Frontal cortex (tissue), 4 donors: ENCODE measurements at places on chromosomes 1 and 21. TPM values are rescaled to one million over a fixed set of nuclear protein-coding genes. Genes with fewer than 3 reads are reported as not detected.

DNA sequence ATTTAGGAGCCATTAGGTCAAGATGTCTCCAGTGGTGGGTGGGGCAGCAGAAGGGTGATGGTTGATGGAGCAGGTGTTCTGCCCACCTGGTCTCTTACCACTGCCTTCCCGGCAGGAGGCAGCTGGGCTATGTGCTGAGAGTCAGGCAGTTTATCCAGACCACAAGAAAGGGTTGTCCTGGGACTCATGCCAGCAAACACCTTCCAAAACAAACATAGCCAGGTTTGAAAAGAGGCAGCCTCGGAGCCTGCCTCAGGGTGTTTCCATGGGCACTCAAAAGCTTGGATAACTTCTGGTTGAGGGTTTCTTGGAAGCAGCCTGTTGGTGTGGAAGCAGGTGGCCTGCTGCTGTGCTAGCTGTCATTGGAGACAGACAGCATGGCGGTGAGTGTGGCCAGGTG lies 187.2 kb downstream of the PCP4 start:
- no peak for DNase-seq

GRCh38 chr1:204255966-204256365 lies 42.2 kb upstream of the GOLT1A start:
- no peak for DNase-seq

DNA sequence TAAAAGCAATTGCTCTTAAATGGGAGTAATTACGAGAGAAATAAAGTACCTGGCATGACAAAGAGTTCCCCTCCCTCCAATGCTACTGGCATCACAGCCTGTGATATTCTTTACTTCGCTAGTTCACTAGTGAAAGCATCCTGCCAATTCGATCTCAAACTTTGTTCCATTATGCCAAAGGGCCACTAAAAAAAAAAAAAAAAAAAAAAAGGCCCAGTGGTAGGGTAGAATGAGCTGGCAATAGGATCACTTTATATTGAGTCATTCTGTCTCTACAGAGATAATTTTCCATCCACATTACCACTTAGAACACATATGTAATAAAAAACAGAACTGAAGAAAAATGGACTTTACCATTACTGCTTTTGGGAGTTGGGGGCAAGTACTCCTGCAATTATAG lies 11.2 kb downstream of the PUM1 start:
- no peak for DNase-seq

GRCh38 chr1:17165823-17166222 lies 39.1 kb upstream of the PADI1 start:
- no peak for DNase-seq

Gene GPR153
- 22.0 TPM for total RNA-seq

- no peak for DNase-seq
These were observed 115.6 kb downstream of the ZNF281 start for GRCh38 chr1:200294241-200294640.

Gene LORICRIN
- not detected for total RNA-seq

DNA sequence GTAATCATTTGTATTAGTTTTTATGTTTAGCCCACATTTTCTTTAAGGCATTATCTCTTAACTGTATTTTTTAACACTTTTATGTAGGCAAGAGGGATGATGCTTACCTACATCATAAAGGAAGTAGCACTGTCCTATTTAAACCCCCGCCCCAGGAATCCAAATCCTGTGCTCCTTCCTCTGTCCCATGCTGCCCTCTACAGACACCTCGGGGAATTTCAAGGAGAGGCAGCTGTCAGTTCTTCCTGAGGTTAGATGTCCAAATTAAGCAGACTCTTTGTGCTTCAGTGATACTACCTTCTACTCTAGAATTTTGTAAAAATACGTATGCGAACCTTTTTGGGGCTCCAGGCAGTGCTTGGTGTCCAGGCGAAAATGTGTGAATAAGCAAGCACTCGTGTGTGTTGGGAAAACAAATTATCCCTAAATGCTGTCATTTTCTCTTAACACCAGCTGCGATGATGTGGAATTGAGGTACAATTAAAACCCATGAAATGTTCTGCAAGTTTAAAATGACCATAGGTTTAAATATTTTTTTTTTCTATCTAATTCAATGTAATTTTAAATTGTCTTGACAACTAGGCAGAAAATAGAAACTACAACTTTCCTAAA lies 19.2 kb downstream of the CRCT1 start:
- DNase-seq = no peak

Gene SMIM11
- total RNA-seq = 26.5 TPM

Gene MYOG
- under 0.01 TPM for total RNA-seq

Gene CR1
- total RNA-seq = 0.41 TPM

Gene NCAM2
- 63.6 TPM for total RNA-seq

Gene C1QTNF12
- not detected for total RNA-seq

Gene RBM11
- 10.2 TPM for total RNA-seq

DNA sequence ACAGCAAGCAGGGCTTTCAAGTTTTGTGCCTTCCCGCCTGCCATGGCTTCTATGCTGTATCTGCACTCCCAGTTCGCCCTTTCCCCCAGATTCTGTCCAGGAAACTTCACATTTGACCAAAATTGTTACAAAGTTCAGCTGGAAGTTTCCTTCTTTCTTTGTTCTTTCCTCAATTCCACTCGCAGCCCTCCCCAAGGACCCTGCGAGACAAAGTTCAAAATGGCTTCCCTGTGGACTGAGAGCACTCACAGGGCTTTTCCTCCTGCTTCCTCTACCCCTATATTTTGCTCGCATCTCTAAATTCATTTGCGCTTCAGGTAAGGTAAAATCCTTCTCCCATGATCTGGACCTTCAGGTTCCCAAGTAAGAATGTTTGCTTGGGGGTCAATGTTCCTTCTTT lies 1348.4 kb upstream of the B3GALT2 start:
- DNase-seq = no peak

Gene COL24A1
- 1.6 TPM for total RNA-seq

Gene KAZN
- total RNA-seq = 17.1 TPM

GRCh38 chr1:48405400-48405799 lies 66.6 kb downstream of the SPATA6 start:
- DNase-seq = no peak

Gene OVAAL
- not detected for total RNA-seq

DNA sequence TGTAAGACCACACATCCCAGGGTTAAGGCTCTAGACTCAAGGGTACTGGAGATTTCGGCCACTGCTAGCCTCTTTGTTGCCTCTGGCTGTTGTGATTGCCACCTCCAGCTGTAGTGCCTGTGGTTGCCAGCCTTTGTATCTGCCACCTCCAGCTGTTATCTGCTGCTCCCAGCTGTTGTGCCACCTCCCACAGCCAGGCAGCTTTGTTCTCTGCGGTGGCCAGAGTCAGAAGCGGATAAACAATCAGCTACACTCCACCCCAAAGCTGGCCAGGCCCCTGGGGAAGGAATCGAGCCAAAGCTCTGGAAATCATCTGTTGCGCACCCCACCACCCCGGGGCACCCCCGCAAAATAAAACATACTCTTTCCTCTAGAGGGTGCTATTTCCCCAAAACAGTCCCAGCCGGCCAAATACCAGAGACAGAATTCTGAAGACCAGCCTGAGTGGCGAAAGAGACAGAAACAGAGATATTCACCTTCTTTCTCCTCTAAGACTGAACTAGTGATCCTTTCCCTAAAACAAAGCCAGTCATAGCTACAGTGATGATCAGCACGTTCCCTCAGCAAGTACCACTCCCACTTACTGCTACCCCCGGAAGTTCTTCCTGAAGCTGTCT lies 14.8 kb upstream of the PIGM start:
- peak; percentile 55 for DNase-seq

GRCh38 chr1:93206567-93206954 lies 26.0 kb downstream of the CCDC18 start:
- DNase-seq = no peak

Gene BEND5
- 18.8 TPM for total RNA-seq

GRCh38 chr1:63703701-63704107 lies 70.1 kb upstream of the ROR1 start:
- no peak for DNase-seq

DNA sequence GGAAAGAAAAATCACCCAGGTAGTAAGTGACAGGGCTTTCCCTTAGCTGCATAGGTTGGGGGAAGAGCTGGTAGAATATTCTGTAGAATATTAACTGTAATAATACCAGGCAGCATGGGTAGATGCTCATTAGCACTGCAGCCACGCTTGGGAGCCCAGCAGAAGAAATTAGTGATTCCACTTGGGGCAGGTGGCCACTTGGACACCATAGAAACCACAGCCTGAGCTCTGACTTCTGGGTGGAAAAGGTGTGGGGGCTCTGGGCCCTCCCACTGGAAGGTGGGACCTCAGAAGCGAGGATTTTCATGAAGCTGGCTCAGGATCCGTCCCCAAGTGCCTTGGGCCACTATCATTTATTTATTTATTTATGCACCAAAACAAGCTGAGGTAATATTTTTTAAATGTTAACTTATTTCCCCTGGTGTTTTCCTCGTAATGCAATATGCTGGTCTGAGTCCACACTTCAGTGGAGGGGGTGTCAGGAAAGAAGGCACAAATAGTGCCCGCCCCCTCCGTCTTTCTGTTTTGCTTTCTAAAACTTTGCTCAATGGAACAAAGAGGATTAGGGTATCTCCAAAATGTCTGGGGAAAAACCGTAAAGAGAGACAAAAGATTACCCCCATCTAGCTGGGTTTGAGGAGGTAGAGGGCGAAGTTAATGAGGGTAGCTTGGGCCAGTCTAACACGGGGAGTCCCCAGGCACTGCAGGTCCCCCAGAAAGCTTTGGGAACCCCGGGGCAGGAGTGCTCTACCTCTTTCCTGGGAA lies 75.2 kb upstream of the GADD45A start:
- DNase-seq = no peak

DNA sequence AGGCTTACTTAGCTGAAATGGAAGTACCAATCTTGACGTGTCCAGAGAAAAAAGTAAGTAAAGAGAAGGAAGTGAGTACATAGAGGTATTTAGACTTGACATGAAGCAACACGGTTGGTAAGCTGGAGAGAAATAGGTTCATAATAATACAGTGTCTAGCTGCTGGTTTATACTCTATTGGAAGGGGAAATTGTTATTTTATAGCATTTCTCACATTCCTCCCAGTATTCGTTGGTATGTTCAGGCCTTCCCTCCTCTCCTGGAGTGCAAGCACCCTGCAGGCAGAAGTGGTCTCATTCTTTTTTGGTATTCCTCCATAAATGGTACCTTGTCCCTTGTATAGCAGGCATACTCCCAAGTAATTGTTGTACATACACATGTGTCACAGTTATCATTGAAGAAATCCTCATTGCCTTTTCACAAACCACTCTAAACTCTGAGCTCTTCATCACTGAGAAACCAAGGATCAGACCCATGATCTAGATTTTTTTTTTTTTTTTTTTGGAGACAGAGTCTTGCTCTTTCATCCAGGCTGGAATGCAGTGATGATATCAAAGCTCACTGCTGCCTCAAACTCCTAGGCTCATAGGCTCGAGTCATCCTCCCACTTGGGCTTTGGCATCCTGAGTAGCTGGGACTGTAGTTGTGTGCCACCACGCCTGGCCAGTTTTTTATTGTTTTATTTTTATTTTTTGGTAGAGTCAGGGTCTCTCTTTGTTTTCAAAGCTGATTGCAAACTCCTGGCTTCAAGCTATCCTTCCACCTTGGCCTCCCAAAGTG lies 9.8 kb upstream of the IPO9 start:
- no peak for DNase-seq

GRCh38 chr1:30413606-30414005 lies 309.8 kb downstream of the MATN1 start:
- DNase-seq = no peak
